ENCODE measurements at places on chromosomes 12 and 14.
A peak's percentile ranks its signal among the peaks of the same experiment; 100 is the strongest.

DNA sequence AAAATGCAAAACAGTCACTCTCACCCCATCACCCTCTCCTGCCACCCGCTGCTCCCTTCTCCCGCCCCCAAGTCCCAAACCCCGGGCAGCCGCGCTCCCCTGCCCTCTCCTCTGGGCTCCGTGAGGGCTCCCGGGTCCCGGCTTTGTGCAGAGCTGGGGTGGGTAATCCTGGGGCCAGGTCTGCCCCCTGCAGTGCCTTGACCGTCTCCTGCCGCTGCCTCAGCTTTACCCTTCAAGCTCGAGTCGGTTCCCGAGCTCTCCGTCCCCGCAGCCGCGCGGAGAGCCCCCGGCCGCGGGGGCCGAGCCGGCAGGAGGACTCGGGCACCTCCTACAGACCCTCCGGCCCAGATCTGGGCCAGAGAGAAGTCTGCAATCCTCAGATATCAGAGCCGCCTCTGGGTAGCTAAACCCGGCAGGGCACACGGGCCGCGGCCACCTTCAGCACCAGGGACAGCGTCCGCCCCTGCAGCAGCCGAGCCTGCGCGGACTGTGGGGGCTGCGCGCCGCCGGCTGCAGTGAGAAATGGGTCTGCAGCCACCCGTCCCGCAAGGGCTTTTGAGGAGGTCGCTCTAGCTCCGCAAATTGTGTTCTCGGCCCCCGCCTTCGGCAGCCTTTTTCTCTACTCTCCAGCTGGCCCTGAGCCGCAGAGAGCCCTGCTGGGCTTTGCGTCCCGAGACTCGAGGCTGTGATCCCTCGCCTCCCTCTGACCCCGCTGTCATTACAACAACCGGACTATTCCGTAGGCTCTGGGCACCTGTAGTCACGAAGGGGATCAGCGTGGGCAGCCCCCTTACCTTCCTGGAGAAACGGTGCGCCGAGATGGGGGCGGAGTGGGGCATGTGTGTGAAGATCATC, 1.2 kb downstream of the PRMT8 start:
- H3K27me3 ChIP-seq: peaks cover 64% of the 10 kb centered on the region
- H3K27ac ChIP-seq: no peak overlapping the region

DNA sequence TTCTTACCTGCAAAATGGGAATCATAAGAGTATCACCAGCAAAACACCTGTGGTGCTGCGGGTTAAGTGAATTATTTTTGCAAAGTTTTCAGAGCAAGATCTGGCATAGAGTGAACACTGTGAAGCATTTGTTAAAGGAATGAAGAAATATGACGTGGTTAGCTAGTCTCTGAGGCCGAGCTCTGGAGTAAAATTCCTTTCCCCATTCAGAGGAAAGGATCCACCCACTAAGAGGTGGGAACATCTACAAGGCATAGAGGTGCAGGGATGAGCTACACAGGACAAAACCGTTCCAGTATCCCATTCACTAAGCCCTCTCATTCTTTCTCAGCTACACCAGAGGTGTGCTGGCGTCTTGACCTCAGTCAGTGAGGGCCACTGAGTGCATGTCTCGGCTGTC, 48.5 kb downstream of the JAG2 start:
- peaks cover 9% of the 10 kb centered on the region for H3K27me3 ChIP-seq
- H3K4me3 ChIP-seq: no peak overlapping the region
- no peak for DNase-seq
- H3K4me1 ChIP-seq: no peaks in the 10 kb centered on the region
- H3K36me3 ChIP-seq: no peaks in the 10 kb centered on the region
- no peak overlapping the region for H3K27ac ChIP-seq

DNA sequence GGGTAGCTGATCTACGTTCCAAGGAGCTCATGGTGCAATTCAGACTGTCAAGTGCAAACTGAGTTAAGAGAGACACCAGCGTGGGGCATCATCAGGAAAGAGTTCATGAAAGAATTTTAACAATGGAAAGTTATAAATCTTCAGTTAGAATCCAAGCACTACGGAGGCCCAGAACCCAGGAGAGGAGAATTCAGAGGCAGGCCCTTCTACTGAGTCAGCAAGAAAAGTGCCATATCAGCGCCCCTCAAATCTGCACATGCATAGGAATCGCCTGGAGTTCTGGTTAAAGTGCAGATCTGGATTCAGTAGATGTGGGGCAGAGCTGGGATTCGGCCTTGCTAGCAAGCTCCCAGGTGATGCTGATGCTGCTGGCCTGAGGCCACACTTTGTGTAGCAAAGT, 45.9 kb downstream of the CHST11 start:
- H3K4me1 ChIP-seq: peaks cover 89% of the 10 kb centered on the region
- no peak for DNase-seq
- peak overlapping the region; percentile 15 for H3K4me3 ChIP-seq
- H3K27me3 ChIP-seq: no peaks in the 10 kb centered on the region
- H3K27ac ChIP-seq: no peak overlapping the region

DNA sequence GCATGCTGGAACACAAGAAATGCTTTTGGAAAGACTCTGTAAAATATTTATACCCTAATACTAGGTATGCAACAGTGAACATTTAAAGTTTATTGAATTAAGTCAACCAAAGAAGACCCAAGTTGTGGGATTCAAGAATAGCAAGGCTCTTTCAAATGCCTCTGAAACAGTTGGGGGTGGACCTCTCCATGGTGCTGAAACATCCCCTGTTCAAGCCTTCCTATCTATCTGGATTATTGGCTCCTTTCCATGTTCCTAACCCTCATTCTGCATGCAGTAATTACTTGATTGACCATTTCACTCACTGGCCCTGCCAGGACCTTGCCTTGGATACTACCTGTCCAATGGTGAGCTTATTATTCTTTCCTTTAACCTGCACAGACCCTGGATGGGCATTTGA, 349.7 kb downstream of the NRXN3 start:
- no peaks in the 10 kb centered on the region for H3K36me3 ChIP-seq
- no peaks in the 10 kb centered on the region for H3K27me3 ChIP-seq
- no peak overlapping the region for H3K27ac ChIP-seq
- H3K4me3 ChIP-seq: no peak overlapping the region
- H3K4me1 ChIP-seq: no peaks in the 10 kb centered on the region

DNA sequence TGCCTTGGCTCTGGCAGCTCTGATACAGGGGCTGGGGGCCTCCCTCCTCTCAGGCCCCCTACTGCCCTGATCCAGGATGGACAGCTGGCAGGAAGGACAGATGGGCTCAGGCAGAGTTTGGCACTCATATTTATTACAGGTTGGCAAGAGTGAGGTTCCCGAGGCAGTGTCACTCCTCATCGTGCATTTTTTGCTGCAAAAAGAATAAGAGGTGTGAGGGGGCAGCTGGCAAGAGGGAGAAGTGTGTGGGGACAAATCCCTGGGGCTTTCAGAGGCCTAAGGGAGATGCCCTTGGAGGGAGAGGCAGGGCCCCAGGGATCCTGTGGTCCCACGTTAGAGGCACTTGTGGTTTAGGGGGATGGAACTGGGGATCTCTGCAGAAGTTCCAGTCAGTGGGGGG, 5.0 kb downstream of the CMTM5 start:
- H3K27me3 ChIP-seq: peaks cover 7% of the 10 kb centered on the region
- H3K4me3 ChIP-seq: no peak overlapping the region
- no peaks in the 10 kb centered on the region for H3K36me3 ChIP-seq

GRCh38 chr14:64245491-64245890, 48.7 kb downstream of the ESR2 start:
- H3K36me3 ChIP-seq: no peaks in the 10 kb centered on the region
- H3K27me3 ChIP-seq: peaks cover 10% of the 10 kb centered on the region
- no peaks in the 10 kb centered on the region for H3K4me1 ChIP-seq
- H3K27ac ChIP-seq: no peak overlapping the region
- DNase-seq: no peak

DNA sequence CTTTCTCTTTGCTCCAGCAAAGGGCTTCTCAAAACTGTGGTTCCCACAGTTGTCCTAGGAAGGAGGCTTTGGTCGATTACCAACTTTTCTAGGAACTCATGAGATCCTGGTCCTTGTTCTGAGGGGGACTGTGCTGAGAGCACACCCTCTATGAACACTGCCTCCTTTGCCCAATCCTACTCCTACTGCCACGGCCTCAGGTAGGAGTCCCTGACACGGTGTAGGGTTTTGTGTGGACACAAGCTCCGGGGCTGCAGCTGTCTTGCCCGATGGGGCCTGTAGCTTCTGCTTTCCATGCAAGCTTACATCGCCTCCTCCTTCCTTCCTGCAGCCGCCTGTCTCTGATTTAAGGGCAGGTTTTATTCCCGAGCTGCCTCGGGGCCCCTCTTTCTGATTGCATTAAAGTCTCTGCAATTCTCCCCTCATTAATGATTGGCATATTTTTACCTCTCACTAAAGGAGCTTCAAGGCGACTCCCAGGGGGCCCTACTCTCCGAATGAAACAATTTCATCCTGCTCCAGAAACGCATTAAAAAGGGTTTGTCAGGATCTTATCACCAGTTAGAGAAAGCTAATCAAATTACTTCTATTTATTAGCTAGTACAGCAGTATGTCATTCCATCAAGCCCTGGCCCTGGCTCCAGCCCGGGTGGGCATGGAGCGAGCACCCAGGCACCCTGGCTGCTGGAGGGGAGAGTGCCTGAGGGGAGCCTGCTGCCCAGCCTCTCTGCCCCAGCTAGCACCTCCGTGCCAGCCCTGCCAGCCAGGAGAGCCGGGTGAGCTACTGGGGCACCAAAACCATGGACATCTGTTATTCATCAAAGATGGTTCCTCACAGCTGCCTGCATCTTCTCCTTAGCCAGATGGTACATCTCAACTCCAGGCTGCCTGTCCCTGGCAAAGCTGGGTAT, 38.0 kb upstream of the ESRRB start:
- no peak overlapping the region for H3K4me3 ChIP-seq
- no peak for DNase-seq
- H3K36me3 ChIP-seq: no peaks in the 10 kb centered on the region
- no peak overlapping the region for H3K27ac ChIP-seq

DNA sequence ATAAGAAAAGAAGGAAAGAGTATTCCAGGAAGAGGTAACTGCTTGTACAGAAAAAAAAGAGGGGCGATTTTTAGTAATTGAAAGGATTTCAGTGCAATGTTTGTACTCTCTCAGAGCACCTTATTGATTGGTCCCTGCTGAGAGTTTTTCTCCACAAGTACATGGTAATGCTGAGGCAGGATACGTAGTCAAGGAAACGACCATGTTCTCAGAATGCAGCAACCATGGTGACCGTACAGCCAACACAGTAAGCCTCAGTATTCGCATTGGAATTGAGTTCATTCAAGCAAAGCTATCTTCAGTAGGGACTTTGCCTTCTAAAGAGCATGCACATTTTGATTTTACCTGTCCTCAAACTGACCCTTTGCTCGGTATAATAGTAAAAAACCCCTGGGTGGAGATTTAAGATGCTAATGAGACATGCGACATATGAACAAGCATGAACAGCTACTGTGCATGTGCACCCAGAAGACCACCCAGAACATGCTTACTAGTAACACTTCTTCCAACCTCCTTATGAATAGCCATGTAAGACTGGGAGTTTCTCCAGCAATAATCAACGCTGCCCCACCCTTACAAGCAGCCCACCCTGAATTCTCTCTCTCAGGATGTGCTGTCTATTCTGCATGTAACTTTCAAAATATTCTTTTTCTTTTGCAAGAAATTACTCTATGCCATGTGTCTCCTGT, 6.2 kb upstream of the SLC41A2 start:
- no peak for DNase-seq
- no peak overlapping the region for H3K4me3 ChIP-seq
- peaks cover 10% of the 10 kb centered on the region for H3K4me1 ChIP-seq
- H3K36me3 ChIP-seq: peaks cover 2% of the 10 kb centered on the region
- H3K27me3 ChIP-seq: peaks cover 45% of the 10 kb centered on the region

GRCh38 chr14:58285132-58285531, 13.2 kb upstream of the ARID4A start:
- no peak for DNase-seq
- H3K36me3 ChIP-seq: peaks cover 62% of the 10 kb centered on the region
- H3K27ac ChIP-seq: peak overlapping the region; percentile 59
- H3K27me3 ChIP-seq: no peaks in the 10 kb centered on the region

- no peaks in the 10 kb centered on the region for H3K36me3 ChIP-seq
- no peak overlapping the region for H3K27ac ChIP-seq
- DNase-seq: no peak
- H3K4me1 ChIP-seq: no peaks in the 10 kb centered on the region
- no peaks in the 10 kb centered on the region for H3K27me3 ChIP-seq
Measured at GRCh38 chr12:41605545-41606305, 417.6 kb downstream of the PDZRN4 start.

DNA sequence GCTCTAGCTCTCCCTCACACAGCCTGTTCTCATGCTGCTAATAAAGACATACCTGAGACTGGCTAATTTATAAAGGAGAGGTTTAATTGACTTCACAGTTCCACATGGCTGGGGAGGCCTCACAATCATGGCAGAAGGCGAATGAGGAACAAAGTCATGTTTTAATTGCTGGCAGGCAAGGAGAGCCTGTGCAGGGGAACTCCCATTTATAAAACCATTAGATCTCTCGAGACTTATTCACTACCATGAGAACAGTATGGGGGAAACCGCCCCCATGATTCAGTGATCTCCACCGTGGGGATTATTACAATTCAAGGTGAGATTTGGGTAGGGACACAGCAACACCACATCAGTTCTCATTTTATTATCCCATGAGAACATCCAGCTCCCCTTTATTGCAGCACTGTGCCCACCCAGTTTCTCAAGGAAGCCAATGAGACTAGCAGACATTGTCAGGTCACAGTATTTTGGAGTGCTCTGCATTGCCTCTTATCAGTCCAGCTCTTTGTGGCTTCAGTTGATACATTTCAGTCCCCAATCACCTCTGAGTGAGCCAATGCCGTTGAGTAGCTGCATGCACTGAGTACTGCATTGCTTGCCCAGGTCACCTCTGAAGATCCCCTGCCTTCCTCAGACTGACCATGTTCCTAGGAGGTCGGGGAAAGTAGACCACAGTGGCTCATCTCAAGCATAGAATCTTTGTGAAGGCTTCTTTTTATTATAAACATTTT, 131.2 kb downstream of the CRADD start:
- no peak overlapping the region for H3K27ac ChIP-seq
- H3K4me1 ChIP-seq: peaks cover 19% of the 10 kb centered on the region
